ENCODE measurements at places on chromosomes 2 and 18.

- no peak for DNase-seq
Observed at GRCh38 chr2:23482607-23483006, 97.6 kb downstream of the KLHL29 start.

DNA sequence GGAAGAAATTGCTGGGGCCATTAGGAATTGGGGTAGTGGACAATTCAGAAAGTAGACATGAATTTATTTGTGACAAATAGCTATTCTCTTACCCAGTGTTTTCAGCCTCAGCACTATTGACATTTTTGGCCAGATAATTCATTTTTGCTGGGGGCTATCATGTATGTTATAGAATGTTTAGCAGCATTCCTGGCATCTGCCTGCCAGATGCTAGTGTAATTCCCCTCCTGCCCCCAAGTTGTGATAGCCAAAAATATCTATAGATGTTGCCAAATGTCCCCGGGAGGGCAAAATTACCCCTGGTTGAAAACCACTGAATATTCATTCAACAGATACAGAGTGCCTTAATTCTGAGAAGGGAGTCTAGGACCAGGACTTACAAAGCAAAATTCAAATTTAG lies 183.6 kb downstream of the BABAM2 start:
- no peak for DNase-seq

DNA sequence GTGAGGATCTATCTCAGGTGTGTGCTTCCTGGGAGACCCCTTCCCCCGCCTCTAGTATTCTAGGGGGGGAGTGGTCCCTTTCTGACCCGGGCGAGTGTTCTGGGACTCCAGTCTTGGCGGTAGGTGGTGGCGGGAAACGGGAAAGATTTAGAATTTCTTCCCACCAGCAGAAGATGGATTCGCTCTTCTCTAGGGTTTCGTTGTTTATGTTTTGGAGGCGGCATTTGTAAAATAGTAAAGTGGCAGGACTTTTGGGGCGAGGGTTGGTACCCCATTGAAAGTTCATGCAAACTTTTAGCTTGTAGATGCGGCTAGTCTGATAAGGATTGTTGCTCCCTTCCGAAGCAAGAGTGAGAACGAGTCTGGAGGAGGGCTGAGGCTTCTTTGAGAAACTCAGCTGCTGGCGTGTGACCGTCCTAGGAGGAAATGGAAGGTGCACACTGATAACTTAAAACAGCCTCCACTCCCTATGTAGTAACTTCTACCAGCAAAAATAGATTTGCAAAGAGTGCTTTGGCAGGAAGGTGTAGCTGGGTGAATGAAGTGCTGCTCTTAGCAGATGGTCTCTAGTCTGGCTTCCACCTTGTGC lies 412 bp downstream of the GPD2 start:
- DNase-seq = peak; percentile 28

GRCh38 chr2:14257801-14258507 lies 374.6 kb upstream of the LRATD1 start:
- no peak for DNase-seq

GRCh38 chr18:23540867-23541266 lies 37.6 kb downstream of the RMC1 start:
- DNase-seq = no peak

- DNase-seq = no peak
Observed at GRCh38 chr18:11672846-11673454, 16.1 kb upstream of the GNAL start.

- no peak for DNase-seq
Observed at GRCh38 chr2:144514616-144515091, 5.3 kb downstream of the ZEB2 start.

- no peak for DNase-seq
Observed at GRCh38 chr18:47120428-47120827, 29.9 kb downstream of the HDHD2 start.

DNA sequence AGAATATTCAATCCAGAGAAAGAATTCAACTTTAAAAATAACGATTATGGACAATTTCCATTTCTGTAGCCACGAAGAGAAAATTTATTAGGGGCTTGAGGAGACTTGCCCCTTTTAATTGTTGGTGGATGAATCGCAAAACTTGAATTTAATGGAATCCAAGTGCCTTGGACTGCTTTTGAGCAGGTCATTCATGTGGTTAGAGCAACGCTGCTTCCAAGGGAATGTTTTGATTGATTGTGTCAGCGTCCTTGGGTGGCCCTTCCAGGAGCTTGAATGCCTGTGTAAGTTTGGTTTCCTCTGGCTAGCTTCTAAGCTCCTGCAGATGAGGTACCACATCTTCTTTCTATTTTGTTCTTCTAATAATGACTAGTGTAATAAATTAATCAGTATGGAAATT lies 213.4 kb downstream of the LTBP1 start:
- no peak for DNase-seq

DNA sequence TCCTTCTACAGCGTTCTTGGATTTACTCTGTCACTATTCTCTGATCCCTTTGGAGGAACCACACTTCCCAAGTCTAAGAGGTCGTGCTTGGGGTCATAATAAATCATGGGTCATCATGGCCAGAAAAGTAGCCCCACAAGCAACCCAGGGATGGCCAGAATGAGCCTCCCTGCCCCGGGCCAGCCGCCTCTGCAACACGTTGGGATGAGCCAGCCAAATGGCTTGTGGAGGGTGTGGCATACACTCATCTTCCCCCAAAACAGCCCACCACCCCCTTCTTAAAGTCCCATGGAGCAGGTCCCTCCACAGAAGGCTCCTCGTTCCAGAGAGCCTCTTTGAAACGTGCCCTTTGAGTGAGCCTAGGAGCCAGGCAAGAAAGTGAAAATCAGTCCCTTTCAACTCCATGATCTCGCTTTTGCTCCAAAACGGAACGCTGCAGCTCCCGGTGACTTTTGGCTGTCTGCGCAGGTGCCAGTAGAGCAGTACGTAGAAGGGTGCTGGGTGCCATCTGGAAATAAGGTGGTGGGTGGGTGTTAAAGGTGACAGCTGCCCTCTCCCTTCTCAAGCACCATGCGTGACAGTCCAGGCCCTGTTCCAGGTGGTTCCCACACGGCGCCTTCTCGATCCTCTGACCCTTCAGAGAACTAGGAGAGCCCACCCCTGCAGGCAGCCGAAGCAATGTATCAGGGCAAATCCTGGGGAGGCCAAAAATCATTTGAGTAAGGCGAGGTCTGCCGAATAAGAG lies 48.5 kb upstream of the FOSL2 start:
- DNase-seq = no peak

- DNase-seq = no peak
Observed at GRCh38 chr2:208713066-208713745, 306.6 kb downstream of the PTH2R start.

GRCh38 chr2:165144315-165144714 lies 59.5 kb downstream of the SCN3A start:
- no peak for DNase-seq

All from SW480 (cell line).